NCI-H146 (cell line): ENCODE measurements at places on chromosomes 12 and 14.

- no peak for DNase-seq
Measured at GRCh38 chr12:93136253-93137055, 207.4 kb upstream of the EEA1 start.

GRCh38 chr12:113844495-113845210 is 121.5 kb downstream of the RBM19 start:
- no peak for DNase-seq

DNA sequence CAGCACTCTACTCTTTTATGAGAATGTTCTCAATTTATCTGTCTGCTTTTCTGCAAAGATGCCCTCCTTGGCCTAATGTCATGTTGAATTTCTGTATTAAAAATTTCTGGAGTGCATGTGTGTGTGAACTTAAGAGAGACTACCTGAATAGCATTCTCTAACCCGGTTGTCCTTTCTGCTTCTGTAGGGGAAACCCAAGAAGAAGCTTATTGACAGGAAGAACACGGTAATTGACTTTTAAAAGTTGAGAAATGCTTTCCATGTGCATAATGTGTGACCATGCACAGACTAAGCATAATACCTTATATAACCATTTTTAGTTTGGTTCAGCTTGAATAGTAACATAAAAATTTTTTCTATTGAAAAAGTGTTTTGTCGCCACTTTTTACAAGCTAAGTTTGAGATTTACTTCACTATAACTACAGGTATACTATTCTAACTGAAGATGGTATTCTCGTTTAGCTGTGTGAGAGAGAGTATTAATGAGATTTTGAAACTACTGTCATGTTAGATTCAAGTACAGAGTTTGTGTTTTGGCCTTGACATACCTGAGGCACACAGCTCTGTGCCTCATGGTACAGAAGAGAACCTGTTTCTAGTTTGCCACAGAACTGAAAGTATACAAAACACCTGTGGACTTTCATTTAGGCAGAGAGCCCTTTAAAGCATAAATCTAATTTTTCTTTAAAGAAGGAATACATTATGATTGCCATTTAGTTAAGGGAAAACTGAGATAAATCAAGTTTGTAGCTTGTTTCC is 96.8 kb downstream of the TTLL5 start:
- DNase-seq: no peak

- no peak for DNase-seq
Measured at GRCh38 chr12:10688042-10688441, 14.2 kb upstream of the STYK1 start.

DNA sequence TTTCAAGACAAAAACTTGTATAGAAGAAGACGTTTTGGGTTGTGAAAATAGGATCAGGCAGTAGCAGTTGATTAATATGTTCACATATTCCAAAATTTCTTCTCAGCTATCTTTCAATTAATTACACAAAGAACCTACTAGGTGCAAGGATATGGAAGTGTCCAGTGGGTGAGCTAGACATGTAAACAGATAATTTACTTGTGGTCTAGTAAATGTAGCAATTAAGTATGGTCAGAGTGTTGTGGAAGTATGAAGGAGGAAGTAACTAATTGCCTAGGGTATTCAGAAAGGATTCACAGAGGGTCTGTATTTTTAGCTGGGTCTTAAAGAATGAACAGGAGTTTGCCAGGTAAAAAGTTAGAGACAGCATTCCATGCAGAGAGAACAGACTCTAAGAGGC is 5.9 kb downstream of the GOLGA5 start:
- no peak for DNase-seq

GRCh38 chr14:104108570-104109541 is 23.4 kb downstream of the ASPG start:
- DNase-seq: no peak

- DNase-seq: no peak
Measured at GRCh38 chr12:120928864-120929652, 24.9 kb upstream of the SPPL3 start.
